ENCODE measurements at places on chromosomes 3 and 15.

DNA sequence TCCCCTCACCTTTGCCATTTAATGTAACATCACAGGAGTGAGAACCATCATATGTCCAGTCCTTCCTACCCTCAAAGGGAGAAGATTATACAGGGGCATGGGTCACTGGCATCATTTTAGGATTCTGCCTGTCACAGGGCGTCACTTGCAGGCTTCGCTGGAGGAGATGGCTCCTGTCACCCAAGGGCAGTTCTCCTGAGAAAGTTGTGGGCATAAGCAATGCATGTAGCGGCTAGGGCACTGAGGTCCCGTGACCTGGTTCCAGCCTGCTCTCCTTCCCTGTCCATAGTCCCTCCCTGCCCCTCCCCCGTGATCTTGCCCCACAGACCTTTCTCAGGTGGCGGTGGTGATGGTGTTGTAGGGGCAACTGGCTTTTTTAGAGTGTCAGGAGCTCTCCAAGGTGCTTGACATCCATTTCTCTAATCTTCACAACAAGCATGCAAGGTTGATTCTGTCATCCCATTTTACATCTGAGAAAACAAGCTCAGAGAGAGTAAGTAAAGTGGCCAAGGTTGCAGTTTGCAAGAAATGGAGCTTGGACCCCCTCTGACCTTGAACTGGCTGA lies 241.5 kb upstream of the CTDSPL start:
- no peak for DNase-seq

DNA sequence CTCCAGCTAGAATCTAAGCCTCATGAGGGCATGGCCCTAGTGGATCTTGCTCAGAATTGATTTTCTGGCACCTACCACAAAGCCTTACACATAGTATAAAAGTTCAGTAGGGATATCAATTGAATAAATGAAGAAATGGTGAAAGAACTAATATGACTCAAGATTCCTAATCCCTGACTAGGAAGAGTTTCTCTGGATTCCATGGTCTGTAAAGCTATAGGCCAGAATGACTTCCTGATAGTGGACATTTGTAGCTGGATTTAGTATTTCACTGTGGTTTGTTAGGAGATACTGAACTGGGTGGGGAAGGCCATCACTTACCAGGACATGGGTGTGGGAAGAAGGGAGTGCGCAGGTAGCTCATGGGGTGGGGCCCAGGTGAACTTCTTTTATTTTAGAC lies 168.9 kb downstream of the RAP2B start:
- no peak for DNase-seq

- no peak for DNase-seq
Measured at GRCh38 chr3:13662238-13662847, 113.4 kb downstream of the FBLN2 start.

GRCh38 chr3:113912552-113913236 lies 35.1 kb upstream of the ZDHHC23 start:
- no peak for DNase-seq

- DNase-seq = no peak
Measured at GRCh38 chr15:75008629-75009326, 13.4 kb downstream of the SCAMP5 start.

DNA sequence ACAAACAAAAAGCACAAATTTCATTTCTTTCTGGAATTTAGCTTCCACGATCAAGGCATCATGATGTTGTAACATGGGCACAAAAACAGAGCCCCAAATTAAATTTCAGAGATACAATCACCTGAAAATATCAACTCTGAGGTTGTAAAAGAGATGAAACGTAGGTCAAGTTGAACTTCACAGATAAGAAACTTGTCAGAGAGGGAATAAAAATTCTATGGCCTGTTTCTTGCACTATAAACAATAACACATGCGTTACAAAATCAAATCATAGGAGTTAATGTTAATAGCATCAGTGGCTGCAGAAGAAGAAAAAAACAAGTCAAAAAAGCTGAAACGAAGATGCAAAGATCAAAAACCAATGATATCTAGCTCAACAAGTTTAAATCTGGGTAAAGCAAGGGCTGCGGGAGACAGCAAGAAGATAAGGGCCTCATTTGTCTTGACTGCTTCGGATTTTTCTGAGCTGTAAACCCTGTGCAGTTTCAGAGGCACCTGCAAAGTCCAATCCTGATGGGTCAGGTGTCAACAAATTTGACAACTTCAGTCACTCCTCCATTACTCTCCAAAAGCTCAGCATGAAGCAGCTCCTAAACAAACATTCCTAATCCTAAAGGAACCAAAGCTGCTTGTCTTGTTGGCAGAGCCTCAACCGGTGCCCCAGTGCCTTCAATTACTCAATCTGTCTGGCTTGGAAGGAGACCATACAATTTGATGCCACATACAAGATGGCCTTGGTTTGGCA lies 219.8 kb downstream of the STT3B start:
- DNase-seq = no peak

- no peak for DNase-seq
Measured at GRCh38 chr3:101017017-101017416, 23.8 kb upstream of the ABI3BP start.

GRCh38 chr15:41950127-41950483 lies 22.3 kb downstream of the EHD4 start:
- no peak for DNase-seq

GRCh38 chr15:70121624-70122302 lies 24.0 kb upstream of the TLE3 start:
- DNase-seq = no peak

- DNase-seq = no peak
Measured at GRCh38 chr3:43268636-43269035, 17.7 kb upstream of the SNRK start.

DNA sequence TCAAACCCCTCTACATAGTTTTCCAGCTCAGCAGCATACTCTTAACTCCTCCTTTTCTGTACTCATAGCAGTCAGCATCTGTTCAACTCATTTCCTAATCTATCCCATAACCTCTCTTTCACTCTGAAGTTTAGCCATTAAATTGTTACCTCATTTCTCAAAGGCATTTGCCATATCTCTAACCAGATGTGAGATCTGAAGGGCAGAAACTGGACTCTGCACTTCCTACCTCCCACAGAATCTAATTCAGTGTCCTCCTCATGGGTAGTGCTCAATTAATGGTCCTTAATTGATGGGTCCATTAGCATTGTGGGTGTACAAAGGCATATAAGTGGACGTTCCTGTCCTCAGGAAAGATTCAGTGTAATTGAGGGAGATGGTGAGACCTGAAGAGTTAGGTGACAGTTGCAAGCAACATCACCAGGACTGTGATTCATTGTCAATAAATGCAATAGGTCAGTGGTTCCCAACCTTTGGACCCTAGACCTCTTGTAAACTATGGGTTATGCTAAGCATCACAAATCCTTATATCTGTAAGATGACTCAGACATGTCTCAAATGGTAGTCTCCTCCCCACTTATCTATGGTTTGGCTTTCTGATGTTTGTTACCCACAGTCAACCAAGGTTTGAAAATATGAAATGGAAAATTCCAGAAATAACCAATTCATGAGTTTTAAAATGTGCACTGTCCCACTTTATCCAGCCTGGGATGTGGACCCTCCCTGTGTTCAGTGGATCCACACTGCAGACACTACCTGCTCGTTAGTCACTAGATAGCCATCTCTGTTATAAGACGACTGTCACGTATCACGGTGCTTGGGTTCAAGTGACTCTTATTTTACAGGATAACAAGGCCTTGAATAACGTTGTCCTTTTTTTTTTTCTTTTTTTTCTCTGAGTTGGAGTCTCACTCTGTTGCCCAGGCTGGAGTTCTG lies 25.0 kb upstream of the UACA start:
- no peak for DNase-seq

- DNase-seq = no peak
Measured at GRCh38 chr15:37044915-37045648, 55.3 kb downstream of the MEIS2 start.

DNA sequence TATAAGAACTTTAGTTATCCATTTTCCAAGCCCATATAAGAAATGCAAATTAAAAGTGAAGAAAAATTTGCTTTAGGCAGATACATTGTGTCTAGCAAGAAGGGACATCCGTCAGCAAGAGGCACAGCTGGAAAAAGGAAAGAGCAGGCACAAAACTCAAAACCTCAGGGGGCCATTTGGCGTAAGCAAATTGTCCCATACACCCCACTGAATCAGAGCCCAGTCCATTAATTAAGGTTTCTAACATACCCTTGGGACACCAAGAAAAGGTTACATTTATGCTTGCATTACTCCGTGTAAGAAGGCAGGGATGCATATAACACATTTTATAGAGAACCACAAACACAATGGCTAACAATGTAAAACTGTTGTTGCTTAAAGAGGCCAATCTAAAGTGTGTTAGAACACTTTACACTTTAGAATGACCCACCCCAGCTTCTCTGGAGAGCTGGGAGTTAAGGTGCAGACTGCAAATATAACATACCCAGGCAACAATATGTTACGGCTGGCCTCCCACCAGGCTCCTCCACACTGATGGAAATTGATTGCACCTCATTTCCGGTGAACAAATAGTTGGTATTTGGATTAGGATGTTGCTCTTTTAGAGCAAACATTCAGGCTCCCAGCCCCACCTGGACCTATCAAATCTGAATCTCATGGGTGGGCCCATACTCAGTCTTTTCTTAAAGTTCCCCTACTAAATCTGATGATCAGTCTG lies 23.2 kb downstream of the SEMA5B start:
- no peak for DNase-seq

DNA sequence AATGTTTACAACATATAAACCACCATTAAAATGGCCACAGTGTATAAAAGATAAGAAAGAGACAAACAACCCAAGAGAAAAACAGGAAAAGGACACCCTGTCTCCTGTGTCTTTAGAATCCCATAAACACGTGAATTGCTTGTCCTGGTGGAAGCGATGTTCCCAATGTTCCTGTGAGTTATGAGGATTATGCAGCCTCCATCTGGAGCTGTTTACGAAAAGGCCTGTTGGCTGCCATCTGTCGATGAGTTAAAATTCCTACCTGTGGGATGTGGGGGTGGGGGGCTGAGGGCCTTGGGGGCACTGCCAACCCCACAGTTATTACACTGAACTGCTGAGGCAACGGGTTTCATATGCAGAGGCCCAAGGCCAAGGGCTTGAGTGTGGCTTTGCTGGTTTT lies 13.6 kb downstream of the NISCH start:
- DNase-seq = no peak

DNA sequence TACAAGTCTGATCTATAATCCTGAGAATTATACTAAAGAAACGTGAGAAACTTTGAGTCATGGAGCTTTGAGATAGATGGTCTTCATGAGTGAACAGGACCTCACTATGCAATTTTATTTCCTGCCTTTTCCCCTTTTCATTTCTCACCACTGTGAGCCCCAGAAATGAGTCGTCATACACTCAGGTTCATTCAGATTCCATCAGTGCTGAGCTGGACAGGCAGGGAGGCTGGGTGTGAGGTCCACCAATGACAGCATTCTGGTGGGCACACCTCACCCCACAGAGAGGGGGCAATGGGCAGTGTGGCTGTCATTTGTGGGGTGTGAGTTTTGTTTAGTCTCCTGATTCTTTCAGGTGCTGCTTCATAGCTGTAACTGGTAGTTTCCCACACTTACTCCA lies 16.9 kb downstream of the TIGIT start:
- no peak for DNase-seq

- DNase-seq = no peak
Measured at GRCh38 chr15:89205991-89206585, 15.3 kb downstream of the RLBP1 start.

DNA sequence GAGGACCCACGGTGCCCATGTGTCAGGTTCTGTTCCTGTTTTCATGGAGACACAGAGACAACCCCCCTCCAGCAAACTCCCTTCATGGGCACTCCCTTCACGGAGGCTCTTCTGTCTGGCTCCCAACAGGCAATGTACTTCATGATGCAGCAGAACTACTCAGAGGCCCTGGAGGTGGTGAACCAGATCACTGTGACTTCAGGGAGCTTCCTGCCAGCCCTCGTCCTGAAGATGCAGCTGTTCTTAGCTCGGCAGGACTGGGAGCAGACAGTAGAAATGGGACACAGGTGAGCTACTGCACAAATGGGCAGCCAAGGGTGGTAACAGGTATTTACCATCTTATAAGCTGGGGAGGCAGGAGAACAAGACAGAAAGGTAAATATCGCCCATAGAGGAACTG lies 7.0 kb downstream of the TTC21A start:
- no peak for DNase-seq

Measured in H1 (cell line).